Progenitor cell of endocrine pancreas (in vitro differentiated cells): ENCODE measurements at places on chromosomes 1 and 21. TPM values are rescaled to one million over a fixed set of nuclear protein-coding genes. Genes with fewer than 3 reads are reported as not detected.

DNA sequence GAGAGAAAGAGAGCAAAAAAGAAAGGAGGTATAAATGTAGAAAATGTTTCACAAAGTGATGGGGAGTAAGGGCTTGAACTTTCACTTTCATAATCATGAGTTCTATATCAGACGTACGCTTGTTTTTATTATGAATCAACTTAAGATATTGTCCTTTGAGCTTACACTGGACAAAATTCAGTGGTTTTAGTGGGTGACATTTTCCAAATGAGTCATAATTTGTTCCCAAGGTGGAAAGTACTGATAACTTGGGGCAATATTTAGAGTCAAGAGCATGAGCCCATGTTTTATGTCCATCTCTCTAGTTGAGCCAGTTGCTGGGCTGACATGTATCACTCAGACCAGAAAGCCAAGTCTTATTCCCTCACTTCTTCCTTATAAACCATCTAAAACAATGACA is 161.6 kb downstream of the CHRM3 start:
- no peak overlapping the region for H3K27ac ChIP-seq
- H3K4me1 ChIP-seq = no peaks in the 10 kb centered on the region
- H3K36me3 ChIP-seq = no peaks in the 10 kb centered on the region
- H3K4me3 ChIP-seq = no peak overlapping the region
- no peak for DNase-seq
- no peaks in the 10 kb centered on the region for H3K27me3 ChIP-seq

Gene CRYBG2
- 13.8 and 19.3 TPM in 2 replicates for total RNA-seq

DNA sequence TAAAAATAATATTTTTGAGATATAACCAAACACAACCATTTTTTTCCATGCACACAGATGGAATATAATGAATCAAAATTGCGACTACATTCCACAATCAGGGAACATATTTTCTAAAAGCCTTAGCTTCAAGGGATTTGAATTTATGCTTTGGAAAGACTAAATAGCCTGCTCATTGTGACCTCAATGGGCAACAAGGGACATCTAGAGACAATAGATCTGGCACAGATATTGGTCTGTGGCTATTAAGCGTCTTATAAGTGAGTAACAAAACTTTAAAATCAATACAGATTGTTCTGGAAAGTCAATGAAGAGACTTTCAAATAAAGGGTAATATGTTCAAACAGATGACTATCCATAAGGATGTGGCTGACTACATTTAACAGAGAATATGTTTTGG is 660.6 kb upstream of the ADGRL4 start:
- H3K36me3 ChIP-seq = no peaks in the 10 kb centered on the region
- no peaks in the 10 kb centered on the region for H3K4me1 ChIP-seq
- no peak for DNase-seq
- H3K27ac ChIP-seq = no peak overlapping the region
- no peak overlapping the region for H3K4me3 ChIP-seq

DNA sequence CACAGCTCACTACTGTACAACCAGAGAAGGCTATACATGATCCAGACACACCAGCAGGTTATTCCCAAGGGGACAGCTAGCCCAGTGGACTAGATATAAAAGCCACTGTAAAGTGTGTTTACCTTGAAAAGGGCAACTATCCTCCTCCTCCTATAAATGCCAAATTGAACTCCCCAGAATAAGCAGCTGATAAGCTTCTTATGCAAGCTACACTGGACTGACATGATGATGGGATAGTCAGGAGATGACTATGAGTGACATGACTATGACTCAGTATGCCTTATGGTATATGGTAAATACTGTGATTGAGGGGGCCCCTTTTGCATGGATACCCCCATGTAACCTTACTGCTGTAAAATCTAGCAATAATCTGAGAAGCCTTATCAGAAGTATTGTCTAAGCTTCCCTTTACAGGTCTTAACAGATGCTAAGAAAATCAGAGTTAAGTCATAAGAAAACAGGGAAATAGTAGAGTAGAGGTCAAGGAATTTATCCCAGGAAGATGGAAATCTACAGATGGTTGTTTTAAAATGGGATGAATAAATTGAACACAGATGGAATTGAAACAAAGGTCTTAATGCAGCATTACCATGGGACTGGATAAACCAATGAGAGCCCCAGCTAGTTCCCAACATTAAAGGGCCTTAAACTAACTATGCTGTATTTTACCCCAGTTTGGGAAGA is 55.8 kb downstream of the TRIM33 start:
- H3K27ac ChIP-seq = no peak overlapping the region
- H3K27me3 ChIP-seq = no peaks in the 10 kb centered on the region
- peaks cover 9% of the 10 kb centered on the region for H3K4me1 ChIP-seq
- H3K36me3 ChIP-seq = peaks cover 40% of the 10 kb centered on the region
- DNase-seq = no peak
- H3K4me3 ChIP-seq = no peak overlapping the region

DNA sequence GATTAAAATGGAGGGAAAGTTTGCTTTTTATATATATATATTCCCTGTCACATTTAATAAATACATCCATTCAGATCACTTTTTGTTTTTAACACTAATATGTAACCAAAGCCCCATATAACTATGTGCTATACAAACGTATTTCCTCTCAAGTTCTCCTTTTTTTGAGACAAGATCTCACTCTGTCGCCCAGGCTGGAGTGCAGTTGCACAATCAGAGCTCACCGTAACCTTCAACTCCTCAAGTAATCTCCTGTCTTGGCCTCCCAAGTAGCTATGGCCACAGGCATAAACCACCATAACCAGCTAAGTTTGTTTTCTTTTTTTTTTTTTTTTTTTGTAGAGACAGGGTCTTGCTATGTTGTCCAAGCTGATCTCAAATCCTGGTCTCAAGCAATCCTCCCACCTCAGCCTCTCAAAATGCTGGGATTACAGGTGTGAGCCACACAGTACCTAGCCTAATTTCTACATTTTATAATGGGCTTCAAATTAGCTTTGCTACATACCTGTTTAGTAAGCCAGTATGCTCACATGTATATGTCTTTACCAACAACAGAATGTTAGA is 120.0 kb downstream of the TGFBR3 start:
- peaks cover 2% of the 10 kb centered on the region for H3K36me3 ChIP-seq
- no peak overlapping the region for H3K4me3 ChIP-seq

- no peak for DNase-seq
- no peak overlapping the region for H3K4me3 ChIP-seq
- no peaks in the 10 kb centered on the region for H3K36me3 ChIP-seq
Observed at GRCh38 chr1:23194119-23194984, 22.9 kb downstream of the HTR1D start.
